ENCODE measurements at places on chromosomes 13 and 19.

DNA sequence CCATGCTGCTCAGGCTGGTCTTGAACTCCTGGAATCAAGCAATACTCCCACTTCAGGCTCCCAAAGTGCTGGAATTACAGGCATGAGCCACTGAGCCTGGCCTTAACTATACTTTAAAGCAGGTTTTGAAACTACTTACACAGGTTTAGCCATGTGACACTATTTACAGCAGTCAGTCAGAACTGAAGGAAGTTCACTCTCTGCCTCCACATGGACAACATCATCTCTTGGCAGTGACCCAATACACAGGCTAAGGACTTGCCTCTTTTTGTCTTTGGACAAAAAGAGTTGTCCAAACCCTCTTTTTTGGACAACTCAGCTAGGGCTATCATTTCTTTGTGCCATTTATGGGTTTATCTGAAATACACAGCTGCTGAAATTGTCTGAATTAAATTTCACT lies 89.0 kb upstream of the CLDN10 start:
- DNase-seq: no peak

GRCh38 chr19:5953680-5954213 lies 24.2 kb downstream of the RANBP3 start:
- DNase-seq: no peak

DNA sequence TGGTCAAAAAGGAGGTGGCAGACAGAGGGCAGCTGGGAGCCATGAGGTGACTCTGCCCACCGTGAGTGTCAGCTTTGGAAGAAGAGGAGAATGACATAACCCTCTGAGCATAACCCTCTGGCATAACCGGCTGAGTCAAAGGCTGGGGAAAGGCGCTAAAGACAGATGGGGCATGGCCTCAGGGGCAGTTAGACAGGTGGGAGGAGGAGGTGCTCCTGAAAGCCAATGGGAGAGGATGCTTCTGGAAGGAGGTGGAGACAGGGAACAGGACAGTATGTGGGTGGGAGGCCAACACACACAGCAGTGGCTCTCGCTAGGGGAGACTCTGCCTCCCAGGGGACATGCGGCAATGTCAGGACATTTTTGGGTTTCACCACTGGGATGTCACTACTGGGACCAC lies 17.1 kb downstream of the ELAVL1 start:
- DNase-seq: no peak

- no peak for DNase-seq
Measured at GRCh38 chr13:42807241-42807640, 25.9 kb downstream of the FAM216B start.

DNA sequence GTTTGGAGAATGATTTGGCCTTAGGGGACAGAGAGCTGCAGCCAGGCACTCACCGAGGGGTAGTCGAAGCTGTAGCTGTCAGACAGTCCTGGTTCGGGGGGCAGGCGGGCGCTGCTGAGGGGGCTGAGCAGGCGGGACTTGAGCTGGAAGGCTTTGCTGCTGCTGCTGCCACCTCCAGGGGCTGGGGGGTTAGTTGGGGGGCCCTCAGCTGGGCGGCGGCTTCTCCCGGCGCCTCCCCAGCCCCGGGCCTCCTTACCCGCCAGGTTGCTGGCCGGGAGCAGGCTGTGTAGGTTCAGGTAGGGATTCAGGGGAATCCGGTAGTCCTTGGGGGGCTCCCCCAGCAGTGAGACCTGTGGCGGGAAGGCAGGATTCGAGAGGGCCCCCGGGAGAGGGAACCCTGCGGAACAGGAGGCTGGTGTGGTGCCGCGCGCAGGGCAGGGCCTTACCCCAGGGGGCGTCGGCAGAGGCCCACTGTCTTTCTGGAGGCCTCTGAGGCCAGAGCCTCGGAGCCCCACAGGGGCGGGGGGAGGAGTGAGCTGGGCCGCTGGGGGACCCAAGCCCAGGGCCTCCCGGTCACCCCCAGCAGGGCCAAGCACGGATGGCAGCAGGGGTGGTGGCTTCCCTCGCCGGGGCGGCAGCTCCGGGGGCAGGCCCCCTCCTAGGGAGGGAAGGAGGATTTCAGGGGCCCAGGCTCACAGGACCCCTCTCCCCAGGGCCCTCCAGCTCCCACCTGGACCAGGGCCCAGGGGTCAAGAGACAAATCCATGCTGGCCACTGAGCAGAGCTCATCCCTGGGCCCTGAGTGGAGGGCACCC lies 5.0 kb upstream of the FDX2 start:
- DNase-seq: no peak

GRCh38 chr13:95456815-95457214 lies 95.7 kb upstream of the CLDN10 start:
- DNase-seq: no peak

- no peak for DNase-seq
Measured at GRCh38 chr19:35843676-35844481, 8.4 kb downstream of the NPHS1 start.

DNA sequence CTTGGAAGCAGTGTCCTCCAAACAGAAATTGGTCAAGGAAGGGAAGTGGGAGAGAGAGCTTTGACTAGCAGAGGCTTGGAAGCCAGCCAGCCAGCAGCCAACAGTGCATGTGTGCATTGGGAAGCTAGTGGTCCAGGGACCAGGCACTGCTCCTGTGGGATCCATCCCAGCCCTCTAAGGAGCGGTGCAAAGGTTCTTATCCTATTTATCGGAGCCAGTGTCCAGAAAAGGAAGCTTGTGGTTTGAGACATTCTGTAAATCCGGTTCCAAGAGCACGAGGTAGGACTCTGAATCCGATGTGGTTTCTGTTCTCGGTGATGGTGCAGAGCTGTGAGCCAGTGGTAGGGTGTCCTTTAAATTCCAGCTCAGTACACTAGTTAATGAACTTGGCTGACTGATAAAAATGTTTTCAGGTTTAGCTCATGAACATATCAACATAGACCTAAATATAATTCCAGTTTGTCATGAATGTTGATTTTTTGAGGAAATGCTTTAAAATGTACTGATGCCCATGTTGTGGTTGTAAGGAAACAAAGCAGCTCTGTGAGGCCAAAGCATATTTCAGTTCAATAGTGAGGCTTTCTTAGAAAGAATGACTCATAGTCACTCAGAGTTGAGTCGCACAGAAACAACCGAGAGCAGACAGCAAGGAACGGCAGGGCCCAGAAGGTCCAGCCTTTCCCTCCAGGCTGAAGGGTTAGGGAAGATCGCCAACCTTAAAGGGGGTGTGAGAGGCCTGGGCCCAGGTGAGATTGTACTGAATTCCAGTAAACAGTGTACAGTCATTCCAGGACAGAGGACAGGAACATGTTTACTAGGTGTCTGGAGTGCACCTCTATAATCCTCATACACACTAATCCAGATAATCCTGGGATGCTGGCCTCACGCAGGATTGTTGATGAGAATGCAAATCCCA lies 21.5 kb upstream of the GARRE1 start:
- no peak for DNase-seq

GRCh38 chr19:47778049-47778953 lies at the start of gene SELENOW:
TSS of gene SELENOW (plus strand) at chr19:47778703. CDS start at chr19:47778786, 83 bp downstream.
- DNase-seq: peak; percentile 62

GRCh38 chr13:110873639-110874507 lies 41.0 kb downstream of the ANKRD10 start:
- DNase-seq: no peak

- no peak for DNase-seq
Measured at GRCh38 chr13:88068316-88068715, 397.1 kb downstream of the SLITRK5 start.

DNA sequence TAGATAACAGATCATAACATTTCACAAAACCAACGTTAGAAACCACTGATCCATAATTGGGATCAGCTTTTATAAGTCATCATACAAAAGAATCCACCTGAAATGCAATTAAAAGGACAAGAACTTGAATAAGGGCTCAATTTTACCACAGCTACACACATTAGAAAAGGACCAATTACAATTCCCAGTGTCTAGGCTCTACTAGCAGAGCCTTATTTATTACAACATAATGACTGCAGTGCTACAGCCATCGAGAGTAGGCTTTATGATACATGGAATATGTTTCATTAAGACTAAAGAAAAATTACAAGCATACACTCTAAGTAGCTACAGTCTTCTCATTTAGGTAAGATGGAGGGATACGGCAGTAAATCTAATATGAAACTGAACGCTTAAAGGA lies 2.9 kb downstream of the RBM26 start:
- DNase-seq: no peak

DNA sequence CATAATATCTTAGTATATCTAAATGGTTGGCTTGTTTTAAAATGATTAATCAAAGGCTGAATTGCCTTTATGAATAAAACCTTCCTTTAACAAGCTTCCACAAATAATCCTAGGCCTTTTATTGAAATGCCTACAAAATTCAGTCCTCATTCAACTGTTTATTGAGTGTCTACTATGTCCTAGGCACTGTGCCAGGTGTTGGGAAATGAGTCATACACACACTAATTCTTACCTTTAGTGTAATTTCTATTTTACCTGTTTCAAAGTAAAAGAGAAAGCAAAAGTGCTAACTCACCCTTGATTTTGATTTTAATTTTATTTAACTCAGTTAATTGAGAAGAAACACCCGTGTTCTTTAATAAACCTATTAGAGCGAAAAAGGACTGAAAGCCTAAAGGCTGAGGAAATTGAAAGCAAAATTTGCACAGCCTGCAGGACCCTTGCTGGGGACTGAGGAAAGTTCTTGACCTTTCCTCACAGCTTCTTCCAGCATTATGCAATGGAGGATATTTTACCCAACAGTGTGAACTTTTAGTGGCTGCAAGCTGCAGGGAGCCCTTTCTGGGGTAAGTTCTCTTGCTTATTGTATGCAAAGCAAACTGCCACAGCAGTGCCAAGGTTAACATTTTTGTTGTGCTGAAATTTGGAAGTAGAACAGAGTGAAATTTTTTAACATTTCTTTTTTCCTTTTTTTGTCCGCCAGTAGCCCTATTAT lies 83.1 kb downstream of the B3GLCT start:
- no peak for DNase-seq

Measured in effector CD4-positive, alpha-beta T cell (primary cell).